ENCODE measurements at places on chromosomes 3 and 15.

DNA sequence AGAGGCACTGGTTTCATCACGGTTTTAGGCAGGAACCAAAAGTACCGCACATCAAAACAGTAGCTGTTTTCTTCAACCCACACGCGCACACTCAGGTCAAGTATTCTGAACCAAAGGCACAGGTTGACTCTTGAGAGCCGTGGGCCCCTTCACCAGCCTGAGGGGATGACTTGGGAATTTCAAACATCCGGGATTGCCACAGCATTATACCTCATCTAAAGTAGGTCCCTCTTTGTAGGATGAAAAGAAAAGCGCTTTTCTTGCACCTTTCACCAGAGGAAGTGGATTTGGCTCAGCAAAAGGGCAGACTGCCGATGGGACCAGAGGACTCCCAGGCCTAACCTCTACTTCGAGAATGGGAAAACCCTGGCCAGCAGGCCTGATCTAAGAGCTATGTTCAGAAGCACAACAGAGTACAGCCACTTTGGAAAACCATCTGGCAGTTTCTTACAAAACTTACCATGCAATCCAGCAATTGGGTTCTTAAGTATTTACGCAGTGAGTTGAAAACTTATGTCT is 88.2 kb upstream of the PROK2 start:
- no peak for DNase-seq

GRCh38 chr15:45521596-45522327 is 793 bp downstream of the SLC30A4 start:
- no peak for DNase-seq

- DNase-seq: no peak
Observed at GRCh38 chr3:183845090-183845489, 19.7 kb upstream of the MAP6D1 start.

- no peak for DNase-seq
Observed at GRCh38 chr3:11482021-11482420, 161.7 kb downstream of the VGLL4 start.

GRCh38 chr3:8488411-8488810 is 13.2 kb upstream of the LMCD1 start:
- no peak for DNase-seq

- no peak for DNase-seq
Observed at GRCh38 chr3:43344520-43344919, 58.2 kb downstream of the SNRK start.

DNA sequence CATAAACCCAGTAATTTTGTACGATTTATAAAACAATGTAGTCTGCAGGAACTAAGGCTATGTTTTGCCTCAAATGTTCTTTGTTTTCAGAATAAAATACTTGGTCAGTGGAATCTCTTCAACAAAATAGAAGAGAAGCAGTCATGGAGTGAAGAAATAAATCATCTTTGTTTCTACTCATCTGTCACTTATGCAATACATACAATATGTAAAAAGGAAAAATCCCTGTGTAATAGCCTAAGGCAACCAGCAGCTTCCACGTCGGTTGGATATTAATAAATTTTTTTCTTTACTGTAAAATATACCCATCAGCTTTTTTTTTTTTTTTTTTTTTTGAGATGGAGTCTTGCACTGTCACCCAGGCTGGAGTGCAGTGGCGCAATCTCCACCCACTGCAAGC is 5.2 kb upstream of the WDR5B start:
- no peak for DNase-seq

- no peak for DNase-seq
Observed at GRCh38 chr15:69468241-69469121, 15.9 kb downstream of the RPLP1 start.

DNA sequence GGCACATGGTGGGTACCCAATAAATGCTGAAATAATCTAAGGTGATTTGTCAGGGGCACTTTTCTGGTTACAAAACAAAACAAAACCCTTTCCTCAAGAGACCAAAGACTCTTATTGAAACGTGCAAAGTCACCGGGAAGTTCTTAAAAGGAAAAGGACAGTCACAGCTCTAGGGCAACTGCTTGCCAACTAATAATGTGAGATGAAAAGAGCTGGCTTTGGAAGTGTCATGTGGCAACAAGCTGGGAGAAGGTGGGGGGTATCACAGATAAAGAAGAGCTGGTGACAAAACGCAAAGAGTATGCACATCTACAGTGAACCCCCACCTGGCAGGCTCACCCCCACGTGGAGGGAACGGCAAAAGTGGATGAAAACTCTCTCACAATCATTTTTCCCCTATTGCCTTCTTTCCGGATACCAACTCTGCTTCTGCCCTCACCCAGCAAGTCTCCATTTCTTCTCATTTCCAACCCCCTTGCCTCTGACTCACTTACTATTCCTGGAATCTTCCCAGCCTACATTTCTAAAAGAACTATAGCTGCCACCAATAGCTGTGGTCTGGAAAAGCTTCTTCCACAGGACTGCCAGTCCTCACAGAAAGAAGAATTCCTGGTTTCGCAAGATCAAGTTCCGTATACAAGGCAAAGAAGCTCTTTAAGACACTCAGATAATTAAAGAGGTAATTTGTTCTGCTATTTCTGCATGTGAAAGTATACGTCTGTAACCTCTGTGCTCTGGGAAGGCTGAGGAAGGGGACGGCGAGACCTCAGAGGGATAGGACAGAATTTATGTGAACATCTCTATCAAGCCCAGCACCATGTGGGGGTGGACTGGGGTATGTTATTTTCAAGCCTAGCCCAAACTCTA is 21.8 kb upstream of the ANPEP start:
- peak; percentile 24 for DNase-seq

DNA sequence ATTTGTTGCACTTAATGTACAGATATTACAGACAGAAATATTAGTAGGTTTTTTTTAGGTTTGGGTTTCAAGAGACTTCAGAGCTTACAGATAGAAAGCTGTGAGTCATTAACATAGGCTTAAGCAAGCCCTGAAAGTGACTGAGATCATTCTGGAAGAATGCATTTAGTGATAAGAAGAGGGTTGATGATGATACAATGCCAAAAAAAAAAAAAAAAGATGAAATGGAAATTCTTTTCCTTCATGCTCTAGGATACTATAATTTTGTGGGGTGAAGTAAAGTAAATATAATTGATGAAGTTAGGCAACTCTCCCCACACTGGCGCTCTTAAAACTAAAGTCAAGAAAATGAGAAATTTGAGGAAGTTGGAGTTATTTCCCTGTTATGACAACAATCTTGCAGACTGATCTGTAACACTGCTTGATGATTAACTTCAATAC is 169.4 kb upstream of the ZNF385D start:
- no peak for DNase-seq

DNA sequence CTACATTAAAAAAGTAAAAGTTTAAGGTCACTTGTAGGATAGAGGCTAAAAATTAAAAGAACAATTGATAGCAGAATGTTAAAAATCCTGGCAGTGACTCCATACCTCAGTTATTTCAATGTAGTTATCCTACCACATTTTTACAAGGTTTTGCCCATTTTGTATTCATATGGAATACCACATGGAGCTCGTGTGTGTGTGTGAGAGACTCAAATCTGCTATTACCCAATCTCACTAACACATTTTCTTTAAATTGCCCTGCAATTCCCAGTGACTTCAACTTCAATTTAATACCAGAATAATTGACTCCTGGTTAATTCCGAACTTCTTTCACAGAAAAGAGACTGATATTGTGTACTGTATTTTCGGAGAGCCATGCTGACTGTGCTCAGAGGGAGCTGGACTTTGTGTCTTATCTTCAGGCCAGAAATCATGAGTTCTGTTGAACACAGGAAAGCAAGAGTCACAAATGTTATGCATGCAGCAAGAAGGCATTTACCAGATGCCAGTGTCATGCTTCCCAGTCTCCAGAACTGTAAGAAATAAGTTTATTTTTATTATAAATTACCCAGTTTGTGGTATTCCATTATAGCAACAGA is 529.0 kb upstream of the NECTIN3 start:
- DNase-seq: no peak

GRCh38 chr3:14725564-14726440 is 50.9 kb downstream of the C3orf20 start:
- DNase-seq: peak; percentile 9

GRCh38 chr3:147797095-147797494 is 387.9 kb downstream of the ZIC1 start:
- peak; percentile 18 for DNase-seq

DNA sequence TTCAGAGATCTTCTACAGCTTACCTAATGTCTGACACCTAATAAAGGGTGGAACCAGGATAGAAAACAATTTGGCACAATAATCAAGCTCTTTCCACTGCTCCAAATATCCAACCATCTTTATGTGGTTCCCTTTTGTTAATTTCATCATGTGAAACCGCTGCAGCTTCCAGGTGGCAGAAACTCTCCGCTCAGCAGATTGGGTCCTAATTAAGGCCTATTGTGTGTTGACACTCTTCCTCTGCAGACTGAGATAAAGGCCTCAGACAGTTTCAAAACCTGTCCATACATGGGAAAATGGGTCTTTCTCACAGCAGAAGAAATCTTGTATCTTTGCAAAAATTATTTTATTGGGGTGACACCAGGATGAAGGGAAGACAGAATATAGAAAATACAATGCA is 1002.4 kb upstream of the SEMA6D start:
- no peak for DNase-seq

GRCh38 chr3:32076566-32076965 is 29.9 kb upstream of the GPD1L start:
- no peak for DNase-seq

Data from A673 (cell line).